ENCODE measurements at places on chromosomes 7 and 10.

DNA sequence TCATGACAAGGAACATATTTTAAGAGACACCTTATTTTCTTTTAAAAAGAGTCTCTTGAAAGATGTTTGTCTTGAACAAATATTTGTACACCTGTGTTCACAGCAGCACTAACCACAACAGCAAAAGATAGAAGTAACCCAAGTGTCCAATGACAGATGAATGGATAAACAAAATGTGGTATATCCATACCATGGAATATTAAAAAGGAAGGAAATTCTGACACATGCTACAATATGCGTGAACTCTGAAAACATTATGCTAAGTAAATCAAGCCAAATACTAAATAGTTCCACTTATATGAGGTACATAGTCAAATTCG lies 17.8 kb downstream of the SGMS1 start:
- DNase-seq, result no peak

GRCh38 chr10:26087666-26088065 lies 128.9 kb upstream of the GAD2 start:
- DNase-seq, result no peak

- DNase-seq, result peak; percentile 27
Measured at GRCh38 chr7:38374507-38374906, 101.1 kb upstream of the TARP start.

DNA sequence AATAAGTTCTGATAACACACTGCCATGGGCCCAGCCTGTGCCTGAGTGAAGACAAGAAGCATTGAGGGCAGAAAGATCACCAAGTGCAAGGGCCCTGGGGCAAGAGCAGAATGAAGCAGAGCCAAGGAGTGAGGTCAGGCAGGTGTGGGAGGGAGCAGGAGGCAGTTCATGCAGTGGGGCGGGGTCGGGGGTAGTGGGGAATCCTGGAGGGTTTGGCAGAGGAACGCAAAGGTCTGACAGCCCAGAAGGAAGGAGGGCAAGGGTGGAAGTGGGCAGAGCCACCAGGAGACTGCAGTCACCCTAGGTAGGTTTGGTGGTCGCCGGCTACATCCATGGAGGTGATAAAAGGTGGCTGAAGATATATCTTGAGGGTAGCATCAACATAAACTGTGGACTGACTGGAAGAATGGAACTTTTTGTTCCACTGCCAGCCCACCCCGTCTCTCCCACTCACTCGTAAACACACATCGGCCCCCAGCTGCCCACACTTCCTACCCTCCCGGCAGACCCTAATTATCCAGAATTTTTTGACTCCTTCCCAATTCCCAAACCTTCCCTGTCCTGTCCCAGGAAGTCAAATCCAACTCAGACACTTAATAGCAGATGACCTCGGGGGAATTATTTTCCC lies 172.4 kb downstream of the ARHGAP12 start:
- no peak for DNase-seq

DNA sequence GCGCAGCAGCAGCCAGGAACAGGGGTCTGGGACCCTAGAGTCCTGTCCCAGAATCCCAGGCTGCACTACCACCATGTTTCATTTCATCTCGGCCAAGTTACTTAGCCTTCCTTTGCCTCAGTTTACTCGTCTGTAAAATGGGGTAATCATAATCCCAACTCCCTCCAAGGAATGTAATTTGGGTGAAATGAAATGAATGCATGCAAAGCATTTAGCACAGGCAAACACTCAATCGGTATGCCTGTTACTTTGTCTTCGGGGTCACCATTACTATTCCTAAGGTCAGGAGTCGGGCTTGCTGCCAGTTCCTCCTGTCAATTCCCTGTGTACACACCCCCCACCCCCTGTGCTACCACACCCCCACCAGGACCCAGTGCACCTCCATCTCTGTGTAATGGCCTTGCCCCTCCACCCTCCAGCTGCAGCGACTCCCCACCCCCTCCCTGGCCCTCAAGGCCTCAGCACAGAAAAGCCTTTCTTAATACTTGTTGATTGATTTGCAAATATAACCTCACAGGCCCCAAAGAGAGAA lies 1.7 kb downstream of the TNS3 start:
- no peak for DNase-seq

DNA sequence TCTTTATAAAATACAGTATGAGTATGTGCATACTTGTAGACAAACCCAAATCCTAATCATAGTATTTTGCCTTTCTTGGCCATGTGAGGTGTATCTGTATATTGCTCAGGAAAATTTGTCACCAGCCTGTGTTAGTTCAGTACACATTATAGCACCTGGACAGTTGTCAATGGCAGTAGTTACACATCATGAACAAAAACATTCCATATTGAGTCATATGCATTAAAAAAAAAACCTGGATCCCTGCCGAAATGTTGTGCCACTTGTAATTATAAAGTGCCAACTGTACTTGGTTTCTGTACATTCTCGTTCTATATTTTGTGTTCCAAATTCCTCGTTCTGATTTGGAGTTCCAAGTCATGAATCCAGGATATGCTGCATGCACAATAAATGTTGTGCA lies 410.4 kb downstream of the INHBA start:
- no peak for DNase-seq

GRCh38 chr7:121126801-121127534 lies 138.5 kb downstream of the CPED1 start:
- no peak for DNase-seq

- DNase-seq, result no peak
Measured at GRCh38 chr10:99224766-99225165, 10.9 kb downstream of the HPSE2 start.

- DNase-seq, result no peak
Measured at GRCh38 chr7:137846549-137846826, 286 bp downstream of the DGKI start.

- no peak for DNase-seq
Measured at GRCh38 chr7:3922175-3922635, 621.2 kb downstream of the SDK1 start.

DNA sequence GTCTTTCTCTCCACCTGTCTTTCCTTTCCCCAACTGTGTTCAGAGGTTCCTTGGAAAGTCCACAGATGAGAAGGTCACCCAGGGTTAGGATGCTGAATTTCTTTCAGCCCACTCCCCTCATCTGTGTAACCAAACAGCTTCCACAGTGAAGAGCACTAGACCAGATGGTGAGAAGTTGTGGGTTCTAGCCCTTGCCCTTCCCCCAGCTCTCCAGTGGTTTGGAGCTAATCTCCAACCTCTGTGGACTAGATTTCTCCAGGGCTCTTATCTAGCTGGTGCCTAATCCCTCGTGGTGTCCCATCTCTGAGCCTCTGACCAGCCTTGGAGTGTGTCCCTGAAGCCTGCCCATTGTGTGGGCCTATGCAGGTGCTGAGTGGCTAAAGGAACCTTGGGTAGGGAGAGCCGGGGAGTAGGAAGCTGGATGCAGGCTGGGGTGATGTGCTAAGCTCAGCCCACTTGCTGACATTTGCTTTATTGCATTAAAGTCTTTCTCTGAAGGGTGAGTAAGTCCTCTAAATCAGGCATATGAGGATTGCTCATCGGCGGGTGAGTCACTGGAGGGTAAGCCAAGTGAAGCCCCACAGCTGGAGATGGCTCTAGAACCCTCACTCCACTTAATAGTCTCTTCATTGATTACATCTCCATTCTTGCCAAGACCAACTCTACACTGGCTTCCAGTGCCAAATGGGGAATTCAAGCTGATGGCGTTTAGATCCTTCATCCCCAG lies 14.9 kb downstream of the DUSP5 start:
- DNase-seq, result peak; percentile 41

DNA sequence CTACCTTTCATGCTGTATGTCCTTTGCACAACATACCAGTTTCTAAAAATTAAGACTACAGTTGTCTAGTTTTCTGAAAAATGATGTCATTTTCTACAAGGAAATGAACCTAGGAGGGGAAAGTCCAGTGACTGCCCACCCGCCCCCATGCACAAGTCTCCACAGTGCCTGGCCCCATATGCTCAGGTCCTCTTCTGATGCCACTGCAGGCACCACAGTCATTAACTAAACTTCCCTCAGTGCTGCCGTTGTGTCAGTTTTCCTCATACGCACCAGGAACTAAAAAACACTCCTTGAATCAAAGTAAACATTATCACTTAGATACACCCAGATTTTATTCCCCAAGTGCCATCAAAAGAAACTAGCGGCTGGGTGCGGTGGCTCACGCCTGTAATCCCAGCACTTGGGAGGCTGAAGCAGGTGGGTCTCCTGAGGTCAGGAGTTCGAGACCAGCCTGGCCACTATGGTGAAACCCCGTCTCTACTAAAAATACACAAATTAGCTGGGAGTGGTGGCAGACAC lies 6.9 kb upstream of the TNS3 start:
- DNase-seq, result no peak

- no peak for DNase-seq
Measured at GRCh38 chr10:100878291-100878910, 34.4 kb upstream of the SLF2 start.

GRCh38 chr10:3472287-3473051 lies 299.9 kb upstream of the PITRM1 start:
- no peak for DNase-seq

DNA sequence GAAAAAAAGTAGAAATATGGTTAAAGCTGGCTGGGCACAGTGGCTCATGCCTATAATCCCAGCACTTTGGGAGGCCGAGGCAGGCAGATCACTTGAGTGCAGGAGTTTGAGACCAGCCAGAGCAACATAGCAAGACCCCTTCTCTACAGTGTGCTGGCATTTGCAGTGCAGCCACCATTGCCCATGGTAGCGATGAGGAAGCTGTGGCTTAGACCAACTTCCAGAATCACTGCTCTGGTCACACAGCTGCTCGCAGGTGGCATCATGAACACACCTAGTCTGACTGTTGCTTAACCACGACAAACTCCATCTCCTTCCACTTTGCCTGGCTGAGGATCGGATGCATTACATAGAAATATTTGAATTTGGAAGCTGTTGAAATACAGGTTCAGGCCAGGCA lies 137.1 kb downstream of the CUX1 start:
- DNase-seq, result no peak

GRCh38 chr7:152969335-152969734 lies 209.8 kb downstream of the ACTR3B start:
- no peak for DNase-seq

DNA sequence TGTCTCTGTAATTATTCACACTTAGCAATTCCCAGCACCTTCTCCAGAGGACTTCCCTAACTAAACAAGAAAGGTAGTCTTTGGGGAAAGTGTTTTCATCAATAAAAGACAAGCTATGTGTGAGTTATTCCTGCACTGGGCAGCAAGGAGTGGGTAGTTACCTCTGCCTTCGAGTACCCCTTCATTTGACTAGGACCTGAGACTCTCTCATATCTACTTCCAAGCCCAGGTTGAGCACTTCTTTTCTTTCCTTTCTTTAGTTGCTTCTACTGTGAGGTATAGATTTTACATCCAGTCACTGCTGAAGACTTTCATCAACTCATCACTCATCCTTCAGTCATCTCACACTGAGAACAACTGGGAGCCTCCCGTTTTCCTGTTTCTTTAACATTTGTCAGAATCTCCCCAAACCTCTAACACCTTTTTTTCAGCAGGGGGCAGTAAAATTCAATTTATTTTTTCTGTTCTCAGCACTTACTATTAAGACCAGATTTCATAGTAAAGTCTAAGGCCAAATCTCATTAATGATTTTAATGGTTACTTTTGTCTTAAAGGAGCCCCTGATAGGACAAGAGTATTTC lies 80.1 kb upstream of the PRSS1 start:
- DNase-seq, result no peak

DNA sequence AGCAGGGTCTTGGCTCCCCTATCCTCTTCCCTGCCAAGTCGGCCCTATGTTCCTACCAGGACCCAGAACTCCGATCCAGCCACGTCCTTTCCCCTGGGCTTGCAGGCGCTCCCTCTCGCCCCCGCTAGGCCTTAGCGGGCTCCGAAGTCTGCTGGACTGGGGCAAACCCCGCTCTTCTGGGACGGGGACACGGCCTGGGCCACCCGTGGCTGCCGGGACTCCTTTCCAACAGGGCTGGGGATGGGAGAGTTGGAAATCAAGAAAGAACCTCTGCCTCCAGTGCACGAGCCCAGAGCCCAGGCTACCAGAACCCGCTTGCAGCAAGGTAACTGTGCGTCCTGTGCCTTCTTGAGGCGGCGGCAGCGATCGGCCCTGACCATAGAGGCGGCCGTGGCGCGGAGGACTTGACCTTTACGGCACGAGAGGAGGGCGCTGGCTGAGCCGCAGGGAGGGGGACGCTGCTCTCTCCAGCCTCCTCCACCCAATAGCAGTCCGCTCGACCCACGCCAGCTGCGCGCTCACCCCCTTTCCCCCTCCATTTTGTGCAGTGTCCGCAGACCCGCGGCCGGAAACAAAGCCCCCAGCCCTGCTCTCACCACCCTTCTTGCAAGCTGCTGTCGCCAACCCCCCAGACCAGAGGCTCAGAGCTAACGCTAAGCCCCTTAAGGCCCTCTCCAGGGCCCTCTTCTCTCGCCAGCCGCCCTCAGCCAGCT lies 7.0 kb upstream of the HOXA11 start:
- no peak for DNase-seq

DNA sequence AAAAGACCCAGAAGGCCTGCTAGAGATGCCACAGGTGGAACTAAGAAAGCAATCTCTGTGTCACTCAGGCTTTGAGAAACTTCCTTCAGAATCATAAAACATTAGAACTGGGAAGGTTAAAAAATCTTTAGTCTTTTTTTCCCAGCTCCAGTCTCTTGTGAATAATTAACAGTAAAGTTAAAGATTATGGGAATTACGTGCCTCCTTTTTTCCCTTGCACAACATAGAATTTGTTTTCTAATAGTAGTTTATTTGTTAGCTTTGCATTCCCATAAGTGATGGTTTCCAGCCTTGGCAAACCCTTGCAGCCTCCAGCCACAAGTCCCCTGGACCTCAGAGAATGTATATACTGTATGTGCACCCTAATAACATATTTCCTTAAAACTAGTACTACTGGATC lies 128.3 kb downstream of the TPST1 start:
- no peak for DNase-seq

- DNase-seq, result no peak
Measured at GRCh38 chr7:111756687-111757178, 194.4 kb upstream of the IMMP2L start.

GRCh38 chr10:128189176-128189575 lies 63.0 kb upstream of the MKI67 start:
- DNase-seq, result no peak

DNA sequence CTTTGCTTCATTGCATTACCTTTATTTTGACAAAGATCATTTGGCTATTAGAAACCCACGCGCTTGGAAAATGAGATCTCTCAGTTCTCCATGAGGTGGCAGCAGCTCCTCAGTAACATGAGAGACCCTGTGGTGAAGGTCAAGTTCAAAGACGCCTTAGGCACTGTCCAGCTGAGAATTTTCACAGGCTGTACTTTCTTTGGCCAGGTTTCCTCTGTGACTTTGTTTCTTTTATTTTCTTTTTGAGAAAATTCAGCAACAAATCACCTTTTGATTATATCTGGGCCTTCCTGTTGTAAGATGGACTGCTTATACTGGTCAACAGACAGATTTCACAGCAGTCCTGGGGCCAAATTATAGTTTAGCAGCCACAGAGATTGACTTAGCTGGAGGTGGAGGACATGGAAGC lies 54.5 kb downstream of the RAB18 start:
- DNase-seq, result no peak

DNA sequence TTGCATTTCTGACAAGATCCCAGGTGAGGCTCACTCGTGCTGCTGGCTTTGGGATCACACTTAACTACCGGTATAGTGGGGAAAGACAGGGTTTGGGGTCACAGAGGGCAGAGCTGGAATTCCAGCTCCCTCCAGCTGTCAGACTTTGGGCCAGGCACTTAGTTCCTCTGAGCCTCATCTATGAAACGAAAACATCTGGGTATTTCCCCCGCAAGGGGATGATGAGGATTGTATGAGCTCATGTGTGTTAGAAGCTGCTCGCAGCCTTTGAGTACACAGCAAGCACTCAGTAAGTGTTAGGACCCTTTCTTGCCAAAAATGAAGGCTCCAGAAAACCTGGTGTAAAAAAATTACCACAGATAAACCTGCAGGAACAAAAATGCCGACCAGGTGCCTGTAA lies 66.1 kb downstream of the PRPF18 start:
- DNase-seq, result no peak

GRCh38 chr10:62614389-62615157 lies 189.9 kb upstream of the ADO start:
- DNase-seq, result no peak

Measured in stimulated activated CD4-positive, alpha-beta T cell treated with anti-CD3 and anti-CD28 coated beads, Interleukin-4, amount 100 ng/mL, for 4 hours (primary cell).